ENCODE measurements at places on chromosomes 12 and 14.

GRCh38 chr14:86973177-86973576 lies 1019.8 kb downstream of the GALC start:
- DNase-seq = no peak

- no peak for DNase-seq
Observed at GRCh38 chr14:96156804-96157760, 47.6 kb upstream of the BDKRB2 start.

GRCh38 chr12:113464852-113465719 lies 6.6 kb downstream of the LHX5 start:
- no peak for DNase-seq

DNA sequence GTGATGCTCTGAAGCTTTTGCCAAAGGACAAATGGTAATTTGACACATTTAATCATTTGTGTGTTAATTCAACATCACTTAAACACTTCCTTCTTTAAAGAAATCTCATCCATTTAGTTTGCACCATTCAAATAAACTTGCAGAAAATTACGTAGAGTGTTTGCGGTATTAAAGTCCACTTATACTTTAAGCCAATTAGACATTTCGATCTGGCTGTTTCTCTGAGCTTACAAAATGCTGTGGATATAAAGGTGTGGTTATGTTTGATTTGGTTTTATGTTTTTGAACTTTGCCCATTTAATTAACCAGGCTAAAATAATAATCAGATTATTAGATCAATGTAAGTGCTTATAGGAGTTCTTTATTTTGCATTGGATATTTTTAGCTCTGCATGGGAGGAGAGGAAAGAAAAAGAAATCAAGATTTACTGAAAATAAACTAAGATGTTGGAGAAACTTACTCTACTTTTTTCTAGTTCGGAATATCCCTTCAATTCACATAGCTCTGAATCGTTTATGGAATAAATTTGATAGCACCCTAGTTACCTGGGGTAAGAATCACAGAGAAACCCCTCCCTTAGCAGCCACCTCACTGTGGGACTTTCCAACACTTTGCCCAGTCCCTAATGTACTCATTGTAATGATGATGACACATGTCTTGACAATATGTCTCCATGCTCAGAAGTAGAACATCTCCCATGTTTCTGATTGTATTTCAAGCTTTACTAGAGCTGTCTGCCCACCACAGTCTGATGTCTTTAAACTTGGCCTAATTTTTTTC lies 268.0 kb downstream of the BTG1 start:
- no peak for DNase-seq

GRCh38 chr14:36268121-36268520 lies 52.3 kb downstream of the MBIP start:
- DNase-seq = no peak
